Thymus (tissue), 14 donors: ENCODE measurements at places on chromosomes 4 and X. TPM values are rescaled to one million over a fixed set of nuclear protein-coding genes. Genes with fewer than 3 reads are reported as not detected.

Gene TMEM47
- 2.7 TPM for total RNA-seq

Gene RBMXL3
- total RNA-seq: not detected

Gene RAB9B
- 1.5 TPM for total RNA-seq

Gene SPANXB1
- not detected for total RNA-seq

Gene RBM10
- 31.2 TPM for total RNA-seq

Gene LRCH2
- total RNA-seq: 1.0 TPM

Gene OTUD6A
- total RNA-seq: not detected

Gene LAMP2
- 77.8 TPM for total RNA-seq

Gene SSX4
- not detected for total RNA-seq

Gene XAGE1A
- not detected for total RNA-seq

Gene SLITRK4
- total RNA-seq: 0.66 TPM

Gene CT45A10
- not detected for total RNA-seq

Gene CXorf65
- total RNA-seq: 4.5 TPM

Gene MAGEB17
- not detected for total RNA-seq
